ENCODE measurements at places on chromosomes 7 and 10. TPM values are rescaled to one million over a fixed set of nuclear protein-coding genes. Genes with fewer than 3 reads are reported as not detected.

DNA sequence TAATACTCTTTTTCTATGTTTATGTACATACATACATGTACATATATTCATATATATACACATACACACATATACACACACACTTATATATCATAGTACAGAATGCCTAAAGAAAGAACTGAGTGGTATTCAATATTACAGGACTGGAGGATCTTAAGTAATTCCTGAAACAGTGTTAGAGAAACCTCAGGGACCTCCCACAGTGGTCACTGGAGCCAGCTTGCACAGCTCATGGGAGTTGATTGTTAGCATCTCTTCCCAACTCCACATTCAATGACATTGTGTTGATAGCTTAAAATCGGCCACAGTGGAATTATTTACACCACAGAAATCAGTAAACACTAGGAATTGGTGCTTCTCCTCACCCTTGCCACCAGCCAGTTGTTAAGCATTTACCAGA is 6.0 kb downstream of the LRRC17 start:
- DNase-seq, result no peak

DNA sequence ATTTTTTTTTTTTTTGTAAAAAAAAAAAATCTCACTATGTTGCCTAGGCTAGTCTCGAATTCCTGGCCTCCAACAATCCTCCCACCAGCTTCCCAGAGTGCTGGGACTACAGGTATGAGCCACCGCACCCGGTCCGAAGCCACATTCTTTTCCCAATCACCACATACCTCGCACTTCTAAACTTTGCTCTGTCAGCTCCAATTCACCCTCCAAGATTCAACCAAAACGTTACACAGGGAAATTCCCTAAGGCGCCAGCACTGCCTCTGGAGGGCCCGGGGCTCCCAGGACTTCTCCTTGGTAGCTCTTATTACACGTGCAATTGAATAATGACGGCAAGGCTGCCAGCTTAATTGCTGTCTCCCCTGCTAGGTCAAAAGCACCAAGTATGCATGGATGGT is 10.3 kb upstream of the DNAAF5 start:
- DNase-seq, result no peak

DNA sequence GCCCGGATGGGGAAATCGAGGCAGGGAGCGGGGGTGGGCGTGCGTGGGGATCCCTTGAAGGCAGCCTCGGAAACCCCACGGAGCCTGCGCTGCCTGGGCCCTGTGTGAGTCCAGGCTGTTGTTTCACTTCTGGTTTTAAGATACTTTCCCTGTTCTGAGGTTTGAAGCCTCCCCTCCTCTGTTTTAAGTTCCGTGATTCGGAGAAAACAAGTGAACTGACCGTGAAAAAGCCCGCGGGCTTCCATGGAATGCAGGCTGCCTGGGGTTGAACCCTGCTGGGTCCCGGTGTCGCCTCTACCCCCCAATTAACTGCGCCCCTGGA is 401 bp downstream of the LRRC27 start:
- no peak for DNase-seq

GRCh38 chr10:85976267-85976793 is 390.3 kb downstream of the GRID1 start:
- DNase-seq, result no peak

GRCh38 chr7:149869291-149869650 is 4.5 kb upstream of the ATP6V0E2 start:
- DNase-seq, result no peak

DNA sequence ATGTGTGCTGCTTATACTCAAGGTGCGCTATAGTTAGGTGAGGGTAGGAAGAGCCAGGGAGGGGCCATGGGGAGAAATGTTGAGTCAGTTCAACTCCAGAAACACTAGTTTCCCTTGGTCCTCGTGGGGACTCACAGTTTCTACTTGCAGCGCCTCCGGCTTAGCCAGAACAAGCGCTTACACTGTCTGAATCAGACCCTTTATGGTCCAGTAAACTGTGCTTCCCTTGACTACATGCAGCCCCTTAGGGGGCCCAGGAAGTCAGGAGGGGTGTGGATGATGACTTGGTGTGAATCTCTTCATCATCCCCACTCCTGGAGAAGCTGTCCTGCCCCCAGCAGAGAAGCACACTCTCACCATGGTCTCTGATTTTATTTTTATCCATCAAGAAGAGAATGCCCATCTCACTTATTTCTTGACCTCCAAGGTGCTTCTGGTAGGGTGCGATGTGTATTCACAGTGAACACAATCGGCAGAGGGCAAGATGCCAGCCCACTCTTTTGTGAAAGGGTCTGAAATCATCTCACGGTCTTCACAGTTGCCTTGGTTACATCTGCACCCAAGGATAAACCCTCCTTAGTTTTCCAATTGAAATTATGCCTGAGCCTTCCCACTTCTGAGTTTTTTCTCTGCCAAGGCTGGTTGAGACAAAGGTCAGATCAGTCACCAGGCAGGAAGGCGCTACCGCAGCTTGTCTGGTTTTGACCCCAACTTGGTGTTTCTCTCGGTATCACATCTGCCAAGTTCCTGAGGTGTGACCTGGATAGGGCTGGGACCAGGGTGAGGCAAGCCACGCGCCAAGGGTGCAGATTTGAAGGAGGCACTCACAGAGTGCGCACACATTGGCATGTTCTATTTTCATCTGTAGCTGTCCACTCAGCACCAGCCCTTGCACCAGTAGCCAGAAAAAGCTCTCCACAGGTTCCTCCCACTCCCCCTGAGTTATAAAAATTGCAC is 62.7 kb upstream of the LRRC4 start:
- DNase-seq, result no peak

DNA sequence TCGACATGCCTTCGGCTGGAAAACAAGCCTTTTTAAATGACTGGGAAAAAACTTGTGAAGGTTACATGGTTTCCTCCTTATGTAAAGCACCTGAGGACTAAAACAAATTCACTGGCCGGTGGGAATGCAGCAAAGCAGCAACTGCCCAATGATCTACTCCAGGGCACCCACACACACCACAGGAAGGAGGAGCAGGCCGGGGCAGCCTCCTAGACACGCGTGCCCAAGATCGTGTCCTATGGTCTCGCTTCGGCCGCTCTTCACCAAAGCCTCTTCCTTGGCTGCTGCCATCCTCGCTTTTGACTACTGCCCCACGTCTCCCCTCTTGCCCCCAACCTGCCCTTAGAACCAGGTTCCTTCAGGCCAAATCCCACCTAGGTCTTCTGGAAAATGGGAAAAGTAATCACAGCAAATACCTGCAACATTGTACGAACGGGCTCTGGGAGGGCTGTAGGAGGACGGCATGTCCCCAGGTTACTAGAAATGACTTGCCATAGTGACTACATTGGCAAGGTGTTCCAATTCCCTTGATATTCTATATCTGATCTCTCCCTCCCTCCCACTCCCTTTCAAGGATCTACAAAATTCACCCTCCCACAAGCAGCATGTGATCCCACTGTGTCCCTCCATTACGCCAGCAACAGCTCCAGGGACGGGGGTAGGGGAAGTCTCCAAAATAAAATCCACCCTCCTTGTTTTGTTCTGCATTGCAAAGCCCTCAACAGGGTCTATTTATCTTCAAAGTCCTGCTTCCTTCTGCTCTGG is 84.9 kb downstream of the RNF216 start:
- DNase-seq, result no peak

DNA sequence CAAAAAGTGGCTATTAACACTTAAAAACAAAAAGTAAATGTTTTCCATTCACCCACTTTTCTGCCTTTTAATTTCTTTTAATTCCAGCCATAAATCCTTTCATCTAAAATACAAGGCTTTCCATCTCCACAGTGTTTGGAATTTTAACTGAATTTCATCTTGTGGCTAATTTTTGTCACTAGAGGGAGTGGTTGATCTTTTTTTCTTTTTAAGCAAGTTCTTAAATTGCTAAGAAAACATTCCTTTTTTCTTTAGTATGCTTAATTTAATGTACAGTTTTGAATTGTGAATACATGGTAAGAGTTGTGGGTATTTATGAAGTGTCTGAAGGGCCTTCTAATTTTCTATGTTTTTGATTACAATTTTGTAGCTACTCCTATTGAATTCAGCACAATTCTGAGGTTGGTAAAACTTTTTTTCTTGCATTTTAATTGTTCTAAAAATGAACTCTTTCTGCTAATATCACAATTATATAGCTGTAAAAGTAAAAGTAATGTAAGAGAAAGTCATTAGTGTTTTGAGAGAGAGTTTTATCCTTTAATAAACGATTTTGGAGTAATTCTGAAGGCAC is 54.9 kb upstream of the ANK3 start:
- DNase-seq, result no peak

DNA sequence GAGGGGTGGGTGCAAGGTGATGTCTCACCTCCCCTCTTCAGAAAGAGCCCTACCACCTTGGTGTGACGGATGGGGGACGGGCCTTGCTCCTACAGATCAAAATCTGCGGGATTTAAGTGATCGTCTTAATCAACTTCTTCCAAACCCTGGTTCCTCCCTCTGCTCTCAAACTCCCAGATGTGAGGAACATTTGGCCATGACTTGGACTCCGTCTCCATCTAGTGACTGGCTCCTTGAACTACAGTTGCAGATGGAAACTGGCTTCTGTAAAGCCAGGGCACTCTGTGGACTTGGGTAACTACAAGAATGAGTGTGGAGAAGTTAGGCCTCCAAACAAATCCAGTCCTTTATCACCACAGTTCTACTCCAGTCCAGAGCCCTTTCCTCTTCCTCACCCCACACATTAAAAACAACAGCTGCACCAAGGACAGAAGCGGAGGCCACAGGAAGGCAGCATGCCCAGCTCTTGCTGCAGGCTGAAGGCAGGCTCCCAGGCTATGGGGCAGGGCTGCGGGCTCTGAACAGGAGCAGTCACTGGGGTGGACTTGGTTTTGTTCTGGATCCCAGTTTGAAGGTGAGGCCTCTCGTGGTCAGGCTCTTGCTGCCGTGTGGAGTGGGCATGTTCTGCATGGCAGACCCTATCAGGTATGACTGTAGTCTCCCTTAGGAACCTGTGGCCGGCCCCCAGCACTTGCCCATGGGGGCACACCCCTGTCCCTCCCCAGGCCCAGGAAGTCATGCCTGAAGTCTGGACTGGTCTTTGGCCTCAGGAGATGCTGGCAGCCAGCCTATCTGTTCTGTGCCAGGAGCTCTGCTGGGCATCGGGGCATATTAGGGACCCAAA is 79.4 kb downstream of the VWC2 start:
- DNase-seq, result peak; percentile 73

GRCh38 chr7:19139706-19140327 is 5.4 kb downstream of the FERD3L start:
- DNase-seq, result no peak

GRCh38 chr7:82382276-82382675 is 61.3 kb downstream of the CACNA2D1 start:
- DNase-seq, result no peak

- DNase-seq, result no peak
These were observed 140.5 kb downstream of the MAD1L1 start for GRCh38 chr7:2092279-2092678.

- no peak for DNase-seq
These were observed 126.7 kb downstream of the RAPGEF5 start for GRCh38 chr7:22230238-22230637.

DNA sequence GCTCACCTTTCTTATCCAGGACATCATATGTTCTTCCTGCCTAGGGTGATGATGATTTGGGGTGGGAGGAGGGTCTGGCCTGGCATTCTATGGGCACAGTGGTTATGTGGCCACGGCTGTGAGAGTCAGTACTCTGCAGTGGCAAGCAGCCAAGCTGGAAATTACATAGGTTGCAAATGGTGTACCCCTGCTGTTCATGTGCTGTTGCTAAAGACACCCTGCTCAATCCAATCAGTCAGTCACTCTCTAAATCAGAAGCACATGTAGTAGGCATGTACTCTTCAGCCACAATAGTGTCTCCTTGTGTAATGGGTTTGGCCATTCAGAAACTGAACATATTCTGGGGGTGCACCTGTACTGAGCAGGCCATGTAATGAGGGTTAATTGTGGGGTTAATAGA is 449.1 kb upstream of the ANKRD30A start:
- DNase-seq, result no peak

- DNase-seq, result peak; percentile 61
These were observed 58.0 kb downstream of the GNAT3 start for GRCh38 chr7:80453699-80454340.

DNA sequence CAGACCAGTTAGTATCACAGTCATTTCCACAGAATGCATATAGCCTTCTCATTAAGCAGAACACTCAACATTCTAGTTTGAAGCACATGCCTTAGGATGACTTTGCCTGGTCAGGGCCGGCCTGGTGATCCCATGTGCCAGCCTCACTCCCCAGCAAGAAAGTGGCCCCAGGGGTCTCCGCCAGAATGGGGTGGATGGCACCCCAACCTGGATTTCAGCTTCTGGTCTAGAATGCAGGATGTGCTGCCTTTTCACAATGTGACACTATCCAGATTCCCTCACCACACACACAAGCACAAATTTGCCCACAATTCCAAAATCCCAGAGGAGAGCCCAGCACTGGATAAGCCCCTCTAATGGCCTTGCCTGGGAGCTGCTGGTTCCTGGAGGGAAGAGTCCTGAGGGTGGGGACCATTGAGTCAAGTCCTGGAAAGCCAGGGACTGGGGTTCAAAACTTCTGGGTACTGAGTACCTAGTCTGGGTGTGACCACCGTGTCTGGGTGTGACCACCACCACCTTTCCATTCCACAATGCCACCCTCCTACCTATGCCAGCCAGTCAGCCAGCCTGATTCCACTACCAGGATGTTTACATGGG is 41.5 kb upstream of the GPAM start:
- DNase-seq, result no peak

DNA sequence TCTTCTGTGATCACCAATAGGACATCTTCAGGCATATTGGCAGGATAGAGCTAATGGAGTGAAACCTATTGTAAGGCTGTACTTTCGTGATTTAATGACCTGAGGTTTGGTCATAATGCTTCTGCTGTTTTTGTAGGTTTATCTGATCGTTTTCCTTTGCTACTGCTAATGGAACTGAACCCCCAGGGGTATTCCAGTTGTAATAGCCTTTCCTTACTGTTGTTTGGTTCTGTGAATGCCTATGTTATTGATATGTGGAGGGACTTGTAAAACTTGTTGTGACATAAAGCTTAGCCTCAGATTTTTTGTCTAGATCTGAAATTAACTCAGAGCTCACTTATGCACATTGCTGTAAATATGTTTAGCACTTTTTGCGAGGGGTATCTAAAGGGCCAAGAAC is 10.9 kb upstream of the VWA2 start:
- DNase-seq, result no peak

The TNPO3 gene
- polyA plus RNA-seq, result 31.2 TPM

The GPER1 gene
- polyA plus RNA-seq, result not detected

The MOGAT3 gene
- not detected for polyA plus RNA-seq

The SORBS1 gene
- 149 TPM for polyA plus RNA-seq

The CALY gene
- polyA plus RNA-seq, result not detected

The NPFFR1 gene
- not detected for polyA plus RNA-seq

The EPDR1 gene
- polyA plus RNA-seq, result 33.9 TPM

The PTN gene
- 107 TPM for polyA plus RNA-seq

The CYP2C9 gene
- not detected for polyA plus RNA-seq

The CCL24 gene
- not detected for polyA plus RNA-seq

The UCN3 gene
- polyA plus RNA-seq, result not detected

The OLAH gene
- polyA plus RNA-seq, result not detected

The STN1 gene
- 24.8 TPM for polyA plus RNA-seq

The SH2D4B gene
- 0.10 TPM for polyA plus RNA-seq

All from muscle of arm (tissue), 14 donors.